Mesenteric fat pad (tissue), 1 donor: ENCODE measurements at places on chromosomes 6 and 20. TPM values are rescaled to one million over a fixed set of nuclear protein-coding genes. Genes with fewer than 3 reads are reported as not detected.

The HEY2 gene
- total RNA-seq: 1.3 TPM

The KIFC1 gene
- 0.19 TPM for total RNA-seq

The GLP1R gene
- total RNA-seq: not detected

The APCDD1L gene
- total RNA-seq: not detected

The NOX3 gene
- total RNA-seq: not detected

The BEND6 gene
- total RNA-seq: 0.90 TPM

- no peak for DNase-seq
Measured at GRCh38 chr20:48617481-48617880, 210.3 kb downstream of the PREX1 start.

DNA sequence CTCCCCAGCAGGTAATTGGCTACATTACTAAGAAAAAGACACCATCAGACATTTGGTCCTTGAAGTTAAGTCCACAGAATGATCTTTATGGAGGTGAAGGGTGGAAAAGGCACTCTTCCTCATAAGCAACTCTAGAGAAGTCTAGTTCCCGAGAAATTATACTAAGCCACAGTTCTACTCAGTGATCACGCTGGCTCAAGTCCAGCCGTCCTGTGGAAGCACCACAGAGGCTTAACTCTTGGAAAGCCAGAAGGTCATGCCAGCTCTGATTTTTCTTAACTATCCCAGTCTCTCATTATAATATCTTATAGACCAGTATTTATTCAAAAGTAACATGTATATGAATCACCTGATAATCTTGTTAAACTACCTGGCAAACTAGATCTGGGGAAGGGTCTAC is 258.5 kb downstream of the EYA4 start:
- DNase-seq: no peak

- DNase-seq: no peak
Measured at GRCh38 chr6:13262302-13263230, 65.8 kb downstream of the TBC1D7 start.

DNA sequence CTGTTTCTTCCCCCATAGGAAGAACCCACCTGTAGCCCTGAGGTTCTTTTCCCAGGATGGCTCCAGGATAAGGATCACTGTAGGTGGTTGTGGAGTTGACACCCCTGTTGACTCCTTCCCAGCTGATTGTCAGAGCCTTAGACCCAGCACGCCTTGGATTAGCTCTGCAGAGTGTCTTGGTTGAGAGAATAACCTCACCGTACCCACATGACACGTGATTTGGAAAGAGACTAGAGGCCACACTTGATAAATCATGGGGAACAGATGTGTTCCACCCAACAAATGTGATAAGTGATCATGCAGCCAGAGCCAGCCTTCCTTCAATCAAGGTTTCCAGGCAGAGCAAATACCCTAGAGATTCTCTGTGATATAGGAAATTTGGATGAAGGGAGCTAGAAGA is 12.2 kb downstream of the BTN3A1 start:
- DNase-seq: no peak

DNA sequence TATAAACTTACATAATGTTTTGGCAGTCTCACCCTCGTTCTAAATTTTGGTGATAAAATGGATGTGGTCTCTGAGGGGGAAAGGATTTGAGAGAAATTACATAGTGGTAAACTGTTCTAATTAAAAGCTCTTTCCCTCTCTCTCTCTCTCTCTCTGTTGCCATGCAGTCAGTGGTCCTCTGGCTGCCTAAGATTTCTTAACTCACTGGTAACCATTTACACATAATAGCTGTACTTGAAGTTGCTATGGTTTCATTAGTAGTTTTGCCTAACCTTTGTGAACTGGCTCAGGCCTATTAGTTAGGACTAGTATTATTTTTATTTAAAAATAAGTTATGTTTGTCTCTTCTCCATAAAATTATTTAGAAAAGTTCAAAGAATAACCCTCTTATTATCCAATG is 42.0 kb downstream of the MAPK14 start:
- no peak for DNase-seq

DNA sequence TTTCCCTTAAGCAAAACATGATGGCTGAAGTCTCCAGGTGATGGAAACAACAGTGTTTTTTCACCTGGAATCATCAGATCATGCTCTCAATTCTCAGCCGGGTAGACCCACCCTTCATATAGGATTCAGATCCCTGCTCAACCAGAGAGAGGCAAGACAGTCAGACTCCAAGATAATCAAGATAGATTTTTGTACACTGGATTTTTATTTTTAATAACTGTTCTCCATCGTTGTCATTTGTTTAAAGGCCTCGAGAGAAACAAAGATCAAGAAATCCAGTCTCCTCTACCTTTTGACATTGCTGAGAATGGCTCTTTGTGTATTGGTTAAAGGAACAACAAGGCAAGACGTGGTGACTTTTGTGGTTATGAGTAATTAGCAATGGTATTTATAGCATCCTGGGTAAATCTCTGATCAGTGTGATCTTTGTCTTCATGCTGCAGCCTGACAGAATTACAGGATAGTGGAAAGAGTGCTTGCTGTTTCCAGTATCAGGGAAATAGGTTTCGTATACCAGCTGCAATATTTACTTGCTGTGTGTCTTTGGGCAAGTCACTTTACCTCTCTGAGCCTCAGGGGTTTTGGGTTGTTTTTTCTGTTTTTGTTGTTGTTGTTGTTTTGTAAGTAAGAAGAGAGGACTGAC is 29.9 kb downstream of the ID4 start:
- DNase-seq: no peak

DNA sequence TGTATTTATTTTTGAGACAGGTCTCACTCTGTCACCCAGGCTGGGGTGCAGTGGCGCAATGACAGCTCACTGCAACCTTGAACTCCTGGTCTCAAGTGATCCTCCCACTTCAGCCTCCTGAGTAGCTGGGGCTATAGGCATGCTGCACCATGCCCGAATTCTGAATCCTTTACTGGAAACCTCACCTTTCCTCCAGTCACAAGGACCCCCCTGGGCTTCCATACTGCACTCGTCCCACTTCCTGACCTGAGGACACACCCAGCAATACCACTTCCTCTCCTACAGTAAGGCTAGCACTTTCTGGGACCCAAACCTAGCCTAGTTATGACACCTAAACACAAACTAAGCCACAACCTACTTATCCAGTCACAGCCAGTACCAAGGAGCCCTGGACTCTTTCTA is 68.2 kb downstream of the FAM217A start:
- no peak for DNase-seq

DNA sequence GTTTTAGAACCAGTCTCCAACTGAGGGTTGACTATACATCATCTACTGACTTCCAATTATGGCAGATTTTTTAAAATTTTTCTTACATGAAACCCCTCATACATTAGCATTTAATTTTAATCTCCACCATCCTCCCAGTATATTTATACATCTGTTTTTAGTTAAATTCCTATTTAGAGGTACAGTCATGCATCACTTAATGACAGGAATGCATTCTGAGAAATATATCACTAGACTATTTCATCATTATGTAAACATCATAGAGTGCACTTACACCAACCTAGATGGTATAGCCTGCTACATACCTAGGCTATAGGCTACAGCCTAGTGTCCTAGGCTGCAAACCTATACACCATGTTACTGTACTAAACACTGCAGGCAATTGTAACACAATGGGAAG is 316.7 kb upstream of the MARCKS start:
- DNase-seq: no peak

DNA sequence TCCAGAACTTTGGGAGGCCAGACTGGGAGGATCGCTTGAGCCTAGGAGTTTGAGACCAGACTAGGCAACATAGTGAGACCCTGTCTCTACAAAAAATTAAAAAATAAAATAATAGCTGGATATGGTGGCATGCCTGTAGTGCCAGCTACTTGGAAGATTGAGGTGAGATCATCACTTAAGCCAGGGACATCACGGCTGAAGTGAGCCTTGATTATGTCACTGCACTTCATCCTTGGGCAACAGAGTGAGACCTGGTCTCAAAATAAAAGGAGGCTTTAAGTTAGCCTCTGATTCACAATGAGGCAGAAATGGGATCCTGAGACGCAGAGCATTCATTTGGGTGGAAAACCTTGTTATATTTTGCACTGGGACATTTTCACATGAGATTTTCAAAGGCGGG is 57.0 kb downstream of the TULP4 start:
- no peak for DNase-seq

GRCh38 chr6:85592033-85592432 is 1.6 kb downstream of the SNX14 start:
- no peak for DNase-seq

- DNase-seq: no peak
Measured at GRCh38 chr6:99501762-99502161, 13.5 kb downstream of the USP45 start.

DNA sequence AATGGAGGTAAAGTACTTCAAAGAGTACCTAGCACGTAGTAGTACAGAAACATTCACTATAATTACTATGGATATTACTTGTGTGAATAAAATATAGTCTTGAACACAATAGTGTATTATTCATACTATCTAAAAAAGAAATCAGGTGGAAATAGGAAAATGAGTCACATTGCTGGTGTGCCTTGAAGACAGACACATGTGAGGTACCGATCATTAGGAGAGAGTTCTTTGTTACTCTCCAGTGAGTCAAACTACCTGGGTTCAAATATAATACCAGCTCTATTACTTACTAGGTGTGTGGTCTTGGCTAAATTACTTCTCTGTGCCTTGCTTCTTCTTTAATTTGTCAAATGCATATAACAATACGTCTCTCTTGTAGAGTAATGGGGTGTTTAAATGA is 50.8 kb upstream of the BEND6 start:
- DNase-seq: no peak

- DNase-seq: no peak
Measured at GRCh38 chr6:84752118-84752850, 12.1 kb downstream of the TBX18 start.
